NCI-H2171 treated with DMSO at 0.1 percent for 48 hours (cell line): ENCODE measurements at places on chromosomes 3 and 15.

GRCh38 chr3:58792921-58793451, 126.4 kb upstream of the FAM3D start:
- DNase-seq = no peak

- DNase-seq = peak; percentile 57
Measured at GRCh38 chr3:133293397-133294110, 106.3 kb upstream of the BFSP2 start.

DNA sequence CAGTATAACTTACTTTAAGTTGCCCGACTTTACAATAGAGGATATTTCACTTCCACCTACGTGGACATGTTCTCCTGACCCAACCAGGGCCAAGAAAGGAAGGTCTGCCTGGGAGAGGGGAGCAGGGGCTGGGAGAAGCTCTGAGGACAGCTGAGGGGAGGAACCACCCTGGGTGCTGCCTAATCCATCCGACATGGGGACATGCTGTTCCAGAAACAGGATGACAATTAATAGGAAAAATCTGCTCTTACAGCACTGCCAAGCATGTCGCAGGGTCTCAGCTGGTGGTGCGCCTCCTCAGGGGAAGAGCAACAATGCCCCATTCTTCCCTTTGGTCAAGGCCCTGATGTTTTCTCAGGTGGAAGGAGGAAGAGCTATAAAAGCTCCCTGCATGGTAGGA, 132.3 kb downstream of the NTRK3 start:
- DNase-seq = no peak

DNA sequence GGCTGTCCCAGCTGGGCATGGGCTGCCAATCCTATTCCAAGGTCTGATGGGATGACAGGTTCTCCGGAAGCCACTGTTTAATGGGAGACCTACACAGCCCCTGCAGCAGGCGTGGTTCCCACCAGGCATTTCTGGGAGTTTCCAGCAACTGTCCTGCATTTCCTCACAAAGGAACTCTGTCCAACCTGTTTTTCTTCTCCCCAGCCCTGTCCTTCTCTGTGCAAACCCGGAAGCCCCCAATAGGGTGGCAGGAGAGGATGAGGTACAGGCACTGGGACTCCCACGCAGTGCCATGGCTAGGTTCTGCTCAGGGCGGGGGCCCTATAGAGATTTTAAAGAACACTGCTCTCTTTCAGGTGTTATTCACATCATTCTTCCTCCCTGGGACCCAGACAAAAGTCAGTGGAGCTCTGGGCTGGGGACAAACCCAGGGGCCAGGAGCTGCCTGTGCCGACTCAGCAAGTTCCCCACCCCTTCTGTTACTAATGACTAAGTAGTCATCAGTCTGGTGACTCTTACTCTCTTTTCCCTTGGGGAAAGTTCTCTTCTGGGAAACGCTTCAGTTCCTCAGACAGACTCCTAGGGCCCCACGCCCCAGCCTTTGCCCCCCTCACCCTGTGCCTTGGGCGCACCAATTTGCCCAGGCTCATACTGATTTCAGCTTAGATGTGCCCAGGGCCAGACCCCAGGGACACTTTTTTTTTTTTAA, 97.7 kb downstream of the CD47 start:
- DNase-seq = peak; percentile 31

DNA sequence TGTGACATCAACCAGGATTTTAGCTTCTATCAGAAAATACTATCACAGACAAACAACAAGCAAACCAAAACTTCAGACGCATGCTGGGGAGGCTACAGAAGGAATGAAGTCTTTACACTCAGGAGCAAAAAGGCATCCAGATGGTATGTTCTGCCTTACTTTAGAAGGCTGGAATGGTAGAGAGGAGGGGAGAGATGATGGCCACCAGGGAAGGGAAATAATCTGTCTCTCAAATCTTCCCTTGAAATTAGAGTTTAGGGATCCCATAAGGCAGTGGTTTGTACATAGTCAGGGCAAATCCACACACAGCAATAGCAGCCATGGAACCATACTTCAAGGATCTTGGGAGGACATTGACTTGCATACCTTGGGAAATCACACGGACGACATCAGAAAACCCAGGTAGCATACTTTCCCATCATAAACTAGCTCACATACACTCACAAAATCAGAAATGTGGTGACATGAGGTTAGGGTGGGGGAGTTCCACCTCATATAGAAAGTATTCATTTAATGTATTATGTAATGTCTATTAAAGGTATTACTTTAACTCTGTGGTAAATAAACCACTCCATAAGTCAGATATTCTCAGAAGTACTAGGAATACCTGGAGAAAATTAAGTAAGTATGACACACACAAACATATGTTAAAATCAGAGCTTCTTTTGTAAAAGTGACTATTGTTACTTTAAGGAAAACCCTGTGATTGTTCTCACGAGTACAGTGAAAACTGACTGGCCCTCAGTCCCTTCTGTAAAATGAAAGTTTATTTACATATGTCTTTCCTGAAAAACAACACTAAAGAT, 9.4 kb downstream of the BTLA start:
- DNase-seq = no peak

- peak; percentile 27 for DNase-seq
Measured at GRCh38 chr15:75425966-75426500, 25.5 kb downstream of the SIN3A start.

DNA sequence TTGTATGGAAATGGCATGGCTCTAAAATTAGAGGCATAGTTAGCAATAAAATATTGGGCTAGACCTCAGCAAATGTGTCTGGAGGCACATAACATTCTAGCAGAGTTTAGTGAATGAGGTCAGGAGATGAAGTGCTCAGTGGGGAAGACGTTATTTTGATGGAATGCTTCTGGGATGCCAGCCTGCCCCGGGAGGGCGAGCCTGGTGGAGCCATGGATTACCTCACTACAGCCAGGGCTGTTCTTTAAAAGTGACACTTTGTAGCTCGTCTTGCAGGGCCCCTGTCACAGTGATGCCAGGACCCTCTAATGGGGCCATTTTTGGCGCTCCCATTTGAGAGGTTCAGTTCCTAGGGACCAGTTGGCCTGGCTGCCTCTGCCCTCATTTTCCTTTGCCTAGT, 48.5 kb downstream of the PXYLP1 start:
- no peak for DNase-seq

GRCh38 chr15:53759411-53759931, at the start of gene WDR72:
WDR72 (minus strand) TSS chr15:53759663; CDS start chr15:53733149, 26,514 bp downstream.
- DNase-seq = no peak

DNA sequence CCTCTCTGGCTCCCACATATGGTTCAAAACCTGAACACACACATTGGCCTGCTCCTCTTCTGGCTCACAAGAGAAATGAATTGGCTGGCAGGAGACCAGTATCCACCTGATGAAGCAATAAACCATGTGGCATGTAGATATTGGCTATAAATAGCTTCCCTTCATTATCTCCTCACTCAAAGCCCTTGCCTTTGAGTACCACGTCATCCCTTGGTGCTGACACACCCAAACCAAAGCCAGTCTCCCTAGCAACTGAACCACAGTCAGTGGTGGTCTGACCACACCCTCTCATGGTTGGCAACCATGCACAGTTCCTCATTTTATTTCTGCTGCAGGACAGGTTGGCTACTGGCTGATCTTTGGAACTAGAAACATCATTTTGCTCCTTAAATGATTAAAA, 98.8 kb downstream of the ZNF621 start:
- no peak for DNase-seq

GRCh38 chr15:69743091-69743490, 290.5 kb downstream of the RPLP1 start:
- DNase-seq = no peak

- no peak for DNase-seq
Measured at GRCh38 chr15:71565631-71566160, 244.7 kb upstream of the NR2E3 start.

DNA sequence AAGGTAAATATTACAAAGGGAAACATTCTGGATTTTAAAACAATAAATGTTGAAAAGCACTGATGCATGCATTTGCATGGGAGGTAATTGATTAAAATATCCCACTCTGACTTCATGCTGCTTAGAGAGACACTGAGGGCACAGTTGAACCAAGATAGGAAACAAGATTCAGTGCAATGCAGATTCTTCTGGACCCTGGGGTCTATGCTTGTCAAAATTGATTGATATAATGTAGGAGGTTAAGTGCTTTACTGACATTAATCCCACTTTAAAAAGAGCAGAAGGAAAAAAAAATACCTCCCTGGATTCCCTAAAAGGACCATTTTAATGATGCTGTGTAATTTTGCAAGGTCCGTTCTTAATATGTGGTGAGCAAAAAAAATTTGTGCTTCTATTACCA, 454.2 kb downstream of the GABRB3 start:
- no peak for DNase-seq

DNA sequence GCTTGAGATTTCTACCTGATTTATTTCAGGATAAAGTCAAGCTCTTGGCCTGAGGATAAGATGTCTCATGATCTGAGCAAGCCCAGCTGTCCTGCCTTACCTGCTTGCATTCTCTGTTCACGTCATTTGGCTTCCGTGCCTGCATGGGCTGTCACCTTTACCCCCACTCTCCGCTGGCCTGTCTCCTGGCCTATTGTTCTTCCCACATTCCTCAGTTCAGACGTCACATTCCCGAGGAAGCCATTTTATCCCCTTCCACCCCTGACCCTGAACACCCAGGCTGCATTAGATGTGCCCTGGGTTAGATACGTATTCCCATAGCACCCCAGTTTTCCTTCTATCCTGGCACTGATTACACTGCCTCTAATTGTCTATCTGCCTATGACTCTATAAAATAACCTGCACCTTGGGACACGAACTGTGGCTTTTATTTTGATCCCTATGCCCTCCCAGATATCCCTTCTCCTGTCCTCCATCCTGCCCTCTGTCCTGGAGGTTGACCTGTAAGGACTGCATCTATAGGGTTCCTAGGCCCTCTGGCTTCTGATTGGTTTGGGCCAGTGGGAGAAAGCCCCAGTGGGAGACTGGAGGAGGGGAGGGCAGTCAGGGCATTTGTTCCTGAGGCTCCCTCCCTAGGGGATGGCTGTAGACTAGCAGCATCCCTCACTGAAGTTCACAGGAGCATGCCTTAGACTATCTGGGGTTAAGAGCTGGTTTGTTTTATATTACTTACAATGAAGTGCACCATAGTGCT, 19.2 kb upstream of the UBE2Q2 start:
- no peak for DNase-seq

GRCh38 chr15:95816591-95816990, 513.9 kb upstream of the NR2F2 start:
- no peak for DNase-seq

GRCh38 chr3:11367143-11367693, 95.0 kb downstream of the ATG7 start:
- DNase-seq = no peak

DNA sequence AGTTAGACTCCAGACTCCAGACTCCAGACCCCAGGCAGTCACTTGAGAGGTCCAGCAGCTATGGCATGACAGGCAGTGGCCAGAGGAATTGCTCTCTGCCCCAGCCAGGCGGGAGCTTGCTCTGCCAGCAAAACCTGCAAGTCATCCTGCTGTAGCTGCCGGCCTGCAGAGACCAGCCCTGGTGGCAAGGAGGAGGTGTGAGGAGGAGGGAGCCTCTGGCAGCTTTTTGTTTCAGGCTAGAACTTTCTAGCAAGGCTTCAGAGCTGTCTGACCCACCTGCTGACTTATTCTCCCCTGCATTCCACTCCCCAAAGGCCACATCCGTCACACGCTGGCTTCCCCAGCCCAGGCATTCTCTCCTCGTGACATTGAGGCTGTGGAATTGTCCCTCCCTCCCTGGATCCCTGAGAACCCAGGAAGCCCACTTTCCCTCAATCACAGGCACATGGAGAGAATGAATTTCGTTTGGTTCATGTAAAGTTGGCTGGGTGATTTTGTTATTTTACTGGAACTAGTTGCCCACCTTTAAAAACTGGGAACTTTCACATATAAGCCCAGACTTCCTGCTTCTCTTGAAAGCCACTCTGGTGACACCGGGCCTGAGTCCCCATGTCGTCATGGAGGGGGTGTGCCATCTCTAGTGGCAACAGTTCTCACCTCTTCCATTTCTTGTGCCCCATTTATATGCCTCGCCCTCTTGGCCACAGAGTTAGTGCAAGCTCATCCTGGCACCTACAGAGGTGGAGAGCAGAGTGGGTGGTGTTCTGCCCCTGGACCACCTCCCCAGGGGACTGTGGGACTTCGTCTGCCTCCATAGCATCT, 82.7 kb downstream of the ABHD5 start:
- DNase-seq = no peak

DNA sequence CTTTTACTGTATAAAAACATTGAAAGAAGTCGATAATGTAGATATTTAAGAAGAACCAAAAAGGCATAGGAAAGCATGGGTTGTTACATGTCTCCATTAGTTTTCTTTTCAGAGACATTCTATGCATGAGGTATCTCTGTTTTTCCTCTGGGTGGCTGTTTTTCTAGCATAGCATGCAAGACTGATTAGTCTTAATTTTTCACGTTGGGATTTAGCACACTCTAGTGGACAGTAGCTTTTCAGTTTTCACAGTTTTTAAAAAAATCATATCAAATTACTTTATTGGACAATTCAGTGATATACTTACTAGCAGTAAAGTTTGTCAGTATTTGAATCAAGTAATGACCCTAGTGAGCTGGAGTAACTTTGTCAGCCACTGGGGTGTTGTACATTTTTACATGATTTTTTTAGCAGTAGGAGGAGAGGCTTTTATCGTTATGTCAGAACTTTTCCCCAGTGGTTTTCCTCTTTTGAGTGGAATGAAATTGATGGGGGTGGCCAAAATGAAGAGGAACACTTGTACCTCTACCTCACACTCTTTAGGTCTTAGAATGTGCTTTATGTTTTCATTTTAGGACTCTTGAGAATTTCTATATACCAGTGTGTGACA, 57.2 kb downstream of the SEC22A start:
- DNase-seq = peak; percentile 88

DNA sequence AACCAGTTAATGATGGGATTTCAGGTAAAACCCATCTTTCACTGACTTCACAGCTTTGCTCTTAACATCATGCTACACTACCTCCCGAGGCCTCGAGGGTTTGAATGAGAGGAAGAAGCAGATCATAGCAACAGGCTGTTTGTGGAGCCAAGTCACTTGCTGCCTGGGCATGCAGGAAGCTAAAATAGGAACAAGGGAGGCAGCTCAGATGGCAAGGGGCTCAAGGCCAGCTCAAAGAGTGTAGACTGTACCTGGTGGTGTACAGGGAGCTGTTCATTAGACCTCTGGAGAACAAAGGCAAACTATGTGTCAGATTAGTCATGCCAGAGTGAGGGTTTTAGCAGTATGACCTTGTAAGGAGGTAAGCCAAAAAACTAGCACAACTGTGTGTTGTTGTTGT, 28.8 kb downstream of the ARRDC4 start:
- no peak for DNase-seq

GRCh38 chr3:160697637-160698380, 20.8 kb downstream of the ARL14 start:
- DNase-seq = no peak

- no peak for DNase-seq
Measured at GRCh38 chr15:55276324-55276723, 13.3 kb downstream of the RAB27A start.

- no peak for DNase-seq
Measured at GRCh38 chr3:122745369-122746021, 48.1 kb downstream of the HSPBAP1 start.

GRCh38 chr15:75677465-75678323, 30.0 kb downstream of the SNX33 start:
- no peak for DNase-seq

GRCh38 chr3:15051531-15051930, 13.6 kb downstream of the MRPS25 start:
- no peak for DNase-seq

GRCh38 chr3:71681224-71681668, 44.0 kb downstream of the EIF4E3 start:
- no peak for DNase-seq
